ENCODE measurements at places on chromosomes 3 and 15. TPM values are rescaled to one million over a fixed set of nuclear protein-coding genes. Genes with fewer than 3 reads are reported as not detected.

DNA sequence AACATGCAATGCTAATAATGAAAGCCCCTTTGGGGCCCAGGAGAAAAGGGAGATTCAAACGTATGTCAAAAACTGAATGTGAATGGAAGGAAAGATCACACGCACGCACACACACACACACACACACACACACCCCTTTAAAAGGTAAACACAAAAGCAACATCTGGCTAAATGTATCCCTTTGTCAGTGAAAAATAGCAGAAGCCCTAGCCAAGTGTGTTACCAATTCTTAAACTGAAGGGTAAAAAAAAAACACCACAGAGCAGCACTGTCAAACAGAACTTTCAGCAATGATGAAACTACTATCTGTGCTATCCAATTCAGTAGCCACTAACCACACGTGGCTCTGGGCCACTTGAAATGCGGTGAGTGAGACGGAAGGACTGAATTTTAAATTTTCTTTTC, 4.9 kb downstream of the RFTN1 start:
- DNase-seq, result no peak

DNA sequence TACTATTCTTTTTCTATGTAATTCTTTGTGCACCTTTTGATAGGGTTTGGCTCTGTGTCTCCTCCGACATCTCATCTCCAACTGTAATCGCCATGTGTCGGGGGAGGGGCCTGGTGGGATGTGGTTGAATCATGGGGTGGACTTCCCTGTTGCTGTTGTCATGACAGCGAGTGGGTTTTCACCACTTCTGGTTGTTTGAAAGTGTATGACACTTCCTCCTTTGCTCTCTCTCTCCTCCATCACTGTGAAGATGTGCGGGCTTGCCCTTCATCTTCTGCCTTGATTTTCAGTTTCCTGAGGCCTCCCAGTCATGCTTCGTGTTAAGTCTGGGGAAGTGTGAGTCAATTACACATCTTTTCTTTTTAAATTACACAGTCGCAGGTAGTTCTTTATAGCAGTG, 225.8 kb upstream of the DPPA4 start:
- no peak for DNase-seq

DNA sequence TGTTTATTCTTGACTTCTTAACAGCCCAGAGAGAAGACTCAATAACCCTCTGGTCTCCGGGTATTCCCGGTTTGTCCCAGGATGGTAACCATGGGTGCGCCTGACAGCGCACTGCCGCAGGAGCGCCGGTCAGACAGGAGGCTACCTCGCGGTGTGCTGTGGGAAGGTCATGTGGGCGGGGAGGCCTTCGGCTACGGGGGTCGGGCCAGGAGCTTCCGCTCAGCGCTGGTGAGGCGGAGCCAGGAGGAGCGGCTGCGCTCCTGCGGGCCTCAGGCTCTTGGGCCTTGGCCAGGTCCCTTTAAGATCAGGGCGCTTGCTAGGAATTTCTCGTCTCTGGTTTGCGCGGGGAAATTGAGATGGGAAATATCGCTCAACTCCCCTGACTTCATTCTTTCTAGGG, 182.3 kb upstream of the NDN start:
- DNase-seq, result no peak

- no peak for DNase-seq
Observed at GRCh38 chr3:36394176-36394575, 13.9 kb downstream of the STAC start.

DNA sequence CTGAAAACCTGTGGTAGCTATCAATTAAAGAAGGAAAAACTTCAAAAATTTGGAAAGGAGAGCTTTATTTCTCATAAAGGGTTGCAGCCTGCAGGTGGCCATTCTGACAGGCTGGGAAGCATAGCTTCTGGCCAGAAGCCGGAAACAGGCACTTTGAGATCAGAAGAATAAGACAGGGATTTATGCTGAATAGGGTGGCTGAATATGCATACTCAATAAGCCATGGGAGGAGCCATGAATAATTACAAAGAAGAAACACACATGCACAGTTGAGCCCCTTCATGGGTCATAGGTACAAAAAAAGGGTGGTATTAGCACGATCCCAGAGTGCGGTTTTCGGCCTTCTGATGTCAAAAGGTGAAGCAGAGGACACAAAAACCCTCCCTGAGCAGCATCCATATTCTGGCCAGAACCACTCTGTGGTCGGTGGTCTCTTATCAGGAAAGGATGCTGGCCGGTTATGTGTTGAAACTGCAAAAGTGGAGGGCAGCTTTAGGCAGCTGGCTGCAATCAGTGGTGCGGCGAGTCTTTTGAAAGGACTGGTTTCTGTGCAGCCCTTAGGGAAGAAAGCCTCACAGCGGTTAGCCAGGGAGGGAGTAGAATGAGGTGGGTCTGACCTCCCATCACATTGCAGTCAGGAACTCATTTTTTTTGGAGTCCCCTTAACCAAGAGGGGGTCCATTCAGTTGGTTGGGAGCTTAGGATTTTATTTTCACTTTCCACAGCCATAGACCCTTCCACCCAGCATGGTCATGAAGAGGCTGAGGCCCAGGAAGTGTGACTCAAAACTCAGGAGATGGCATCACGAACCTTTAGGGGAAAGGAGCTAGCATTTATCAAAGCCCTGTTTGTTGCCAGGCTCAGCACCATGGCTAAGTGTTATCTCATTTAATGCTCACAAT, 34.7 kb upstream of the CCDC174 start:
- no peak for DNase-seq

GRCh38 chr15:36901012-36901411, 199.3 kb downstream of the MEIS2 start:
- no peak for DNase-seq

DNA sequence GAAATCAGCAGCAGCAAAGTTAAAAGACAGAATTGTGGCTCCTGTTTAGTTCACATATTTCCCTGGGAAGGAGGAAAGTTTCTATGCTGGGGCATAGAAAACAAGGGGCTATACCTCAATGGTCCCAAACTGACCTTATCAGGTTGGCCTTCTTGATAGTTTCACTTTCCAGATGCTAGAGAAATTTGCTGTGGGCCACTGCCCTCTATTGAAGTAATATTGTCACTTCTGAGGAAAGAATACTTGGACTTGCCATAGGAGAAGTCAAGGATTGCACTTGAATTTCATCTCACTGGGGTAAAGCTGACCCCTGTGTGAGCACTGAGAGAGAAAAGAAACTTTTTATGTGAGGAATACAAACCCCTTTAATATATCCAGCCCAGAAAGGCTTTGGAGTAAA, 49.3 kb upstream of the XCR1 start:
- peak; percentile 68 for DNase-seq

GRCh38 chr3:181881749-181882148, 170.0 kb downstream of the SOX2 start:
- no peak for DNase-seq

DNA sequence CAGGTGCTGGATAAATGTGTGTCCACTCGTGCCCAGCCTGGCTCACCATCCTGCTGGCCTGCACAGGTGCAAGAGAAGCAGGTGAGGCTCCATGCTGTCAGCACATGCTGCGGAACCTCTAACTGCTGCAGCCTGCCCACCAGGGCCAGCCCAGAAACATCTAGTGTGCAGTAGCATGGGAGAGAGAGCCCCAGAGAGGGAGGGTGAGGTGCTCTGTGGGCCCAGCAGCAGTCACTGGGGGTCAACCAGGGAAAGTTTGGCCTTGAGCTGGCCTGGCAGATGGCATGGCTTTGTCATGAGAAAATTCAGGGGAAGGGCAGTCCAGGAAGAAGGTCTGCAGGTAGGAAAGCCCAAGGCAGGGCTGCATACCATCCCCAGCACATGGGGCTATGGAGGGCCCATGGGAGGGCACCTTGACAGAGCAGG, 18.2 kb upstream of the PRR23E start:
- DNase-seq, result no peak

- no peak for DNase-seq
Observed at GRCh38 chr3:120673116-120673515, 8.9 kb downstream of the HGD start.

GRCh38 chr3:33975463-33975862, 177.0 kb downstream of the PDCD6IP start:
- no peak for DNase-seq

- DNase-seq, result no peak
Observed at GRCh38 chr3:120098710-120099109, 4.5 kb upstream of the GSK3B start.

TMC3 gene
- total RNA-seq, result not detected

LRRIQ4 gene
- total RNA-seq, result 0.29 TPM

PCYT1A gene
- 86.1 TPM for total RNA-seq
